Umbilical cord (tissue), 2 donors: ENCODE measurements at places on chromosomes 13 and 19. TPM values are rescaled to one million over a fixed set of nuclear protein-coding genes. Genes with fewer than 3 reads are reported as not detected.

DNA sequence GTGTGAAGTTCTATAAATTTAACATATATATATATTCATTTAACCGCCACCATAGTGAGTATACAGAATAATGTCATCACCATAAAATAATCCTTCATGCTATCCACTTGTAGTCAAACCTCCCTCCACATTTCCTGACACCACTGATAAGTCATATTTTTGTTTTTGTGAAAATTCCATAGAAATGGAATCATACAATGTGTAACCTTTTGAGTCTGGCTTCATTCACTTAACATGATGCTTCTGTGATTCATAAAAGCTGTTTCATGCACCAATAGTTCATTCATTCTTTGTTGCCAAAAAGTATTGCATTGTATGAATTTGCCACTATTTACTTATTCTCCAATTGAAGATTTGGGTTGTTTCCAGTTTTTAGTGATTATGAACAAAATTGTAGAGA lies 497.5 kb upstream of the PCDH20 start:
- DNase-seq = no peak

DNA sequence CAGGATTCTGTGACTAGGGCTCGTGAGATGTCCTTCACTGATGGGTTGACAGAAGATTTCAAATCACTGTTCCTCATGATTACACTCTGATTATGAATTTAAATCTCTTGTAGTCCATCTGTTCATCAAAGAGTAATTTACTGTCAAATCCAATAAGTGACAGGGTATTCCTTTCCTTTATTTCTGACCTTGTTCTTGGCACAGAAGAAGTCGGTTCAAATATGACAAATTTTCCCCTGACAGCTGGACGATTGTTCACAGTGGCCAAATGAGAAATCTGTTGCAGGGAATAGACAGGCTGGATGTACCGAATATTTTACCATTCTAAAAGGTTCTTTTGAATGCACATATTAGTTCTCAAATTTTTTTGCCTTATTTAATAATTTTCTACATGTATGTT lies 767.3 kb upstream of the GPC6 start:
- no peak for DNase-seq

PTGIR gene
- 22.6 TPM for total RNA-seq

GRCh38 chr13:110885516-110885915 lies 29.4 kb downstream of the ANKRD10 start:
- no peak for DNase-seq

SCN1B gene
- 2.9 TPM for total RNA-seq

DNA sequence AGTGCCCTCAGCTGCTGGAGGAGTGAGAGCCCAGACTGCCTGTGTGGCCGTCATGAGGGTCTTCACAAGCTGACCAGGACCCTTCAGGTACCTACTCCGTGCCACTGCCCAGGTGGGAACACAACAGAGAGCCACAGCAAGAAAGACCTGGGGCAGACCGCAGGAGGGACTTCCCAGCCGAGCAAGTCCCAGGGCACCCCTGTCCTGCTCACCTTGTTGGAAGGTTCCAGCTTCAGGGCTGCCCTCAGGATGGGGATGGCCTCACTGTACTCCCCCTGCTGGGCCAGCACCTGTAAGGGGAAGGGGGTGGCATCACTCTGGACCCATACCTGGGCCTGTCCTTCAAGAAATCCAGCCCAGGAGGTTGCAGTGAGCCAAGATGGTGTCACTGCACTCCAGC lies 10.3 kb downstream of the FKBP8 start:
- DNase-seq = no peak

DNA sequence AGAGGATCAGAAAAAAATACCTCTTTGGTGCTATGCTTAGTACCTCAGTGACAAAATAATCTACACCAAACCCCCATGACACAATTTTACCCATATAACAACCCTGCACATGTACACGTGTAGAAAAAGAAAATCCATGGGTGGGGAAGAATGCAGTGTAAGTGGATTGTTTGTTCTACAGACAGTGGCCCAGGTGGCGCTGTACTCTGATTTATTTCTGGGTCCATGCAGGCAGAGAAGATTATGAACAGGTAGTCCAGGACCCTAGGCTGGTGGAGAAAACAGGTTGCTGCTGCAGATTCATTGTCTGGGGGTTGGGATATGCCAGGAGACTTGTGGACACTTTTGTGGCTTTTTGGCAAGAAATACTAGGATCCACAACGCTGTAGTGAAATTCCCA lies 9.1 kb downstream of the ZNF100 start:
- DNase-seq = no peak

PLIN4 gene
- total RNA-seq = 0.96 TPM

TTC9B gene
- total RNA-seq = not detected

CDADC1 gene
- 1.4 TPM for total RNA-seq

LRRC25 gene
- total RNA-seq = 2.9 TPM

CEACAM7 gene
- 3.6 TPM for total RNA-seq

ICAM5 gene
- 3.4 TPM for total RNA-seq

GRCh38 chr13:99193152-99193551 lies 7.5 kb upstream of the UBAC2 start:
- DNase-seq = no peak

DNA sequence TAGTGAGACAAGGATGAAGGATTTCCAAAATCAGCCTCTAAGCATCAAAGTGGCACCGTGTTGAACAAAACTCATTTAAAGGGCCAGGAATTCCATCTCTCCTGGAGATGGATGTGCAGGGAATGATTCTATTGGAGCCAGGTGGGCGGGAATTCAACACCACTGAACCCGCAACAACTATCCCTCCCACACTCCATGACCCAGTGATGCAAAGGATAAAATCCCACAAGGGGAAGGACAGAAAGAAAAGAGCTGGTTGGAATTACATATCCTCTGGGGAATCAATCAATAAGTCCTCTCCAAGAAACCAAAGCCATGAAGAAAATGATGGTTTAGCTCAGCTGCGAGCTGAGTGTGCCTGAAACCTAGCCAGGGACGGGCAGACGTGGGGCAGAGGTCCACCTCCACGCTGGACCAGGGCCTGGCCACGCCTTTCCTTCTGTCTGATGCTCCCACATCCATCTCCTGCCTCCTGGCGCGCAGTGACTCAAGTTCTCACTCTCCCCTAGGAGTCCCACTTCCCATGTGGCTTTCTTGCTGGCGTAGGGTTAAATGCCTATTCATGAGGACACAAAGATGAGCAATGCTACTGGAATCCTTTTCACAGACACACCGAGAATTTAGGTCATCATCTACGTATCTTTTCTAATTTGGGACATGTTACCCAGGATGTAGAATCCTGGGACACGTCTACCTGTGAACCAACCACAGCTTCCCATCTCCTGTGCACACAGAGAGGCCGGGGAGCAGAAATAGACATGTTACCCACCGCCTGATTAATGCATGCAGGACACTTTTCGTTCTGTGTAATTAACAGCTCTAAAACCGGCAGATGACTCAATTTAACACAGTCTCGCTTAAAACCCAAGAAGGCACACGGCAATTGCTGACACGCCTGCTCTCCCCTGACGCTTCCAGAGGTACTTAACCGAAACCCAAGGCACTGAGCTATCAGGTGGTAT lies 48.6 kb downstream of the PEPD start:
- no peak for DNase-seq

SLC25A41 gene
- total RNA-seq = not detected
